CD4-positive, alpha-beta T cell treated with Interferon alpha-2 for 1 hour (primary cell): ENCODE measurements at places on chromosomes 4 and X.

DNA sequence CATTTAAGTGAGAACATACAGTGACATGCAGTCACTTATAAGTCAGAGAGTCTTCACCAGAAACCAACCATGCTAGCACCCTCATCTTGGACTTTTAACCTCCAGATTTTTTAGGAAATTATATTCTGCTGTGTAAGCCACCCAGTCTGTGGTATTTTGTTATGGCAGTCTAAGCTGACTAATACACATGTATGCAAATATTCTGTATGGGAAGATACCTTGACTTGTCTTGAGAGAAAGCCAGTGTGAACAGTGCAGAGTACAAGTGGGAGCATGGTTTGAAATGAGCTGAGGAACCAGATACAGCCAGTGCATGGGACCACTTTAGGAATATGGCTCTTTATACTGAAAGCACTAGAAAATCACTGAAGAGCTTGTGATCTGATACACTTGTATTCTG is 110.4 kb upstream of the MAP9 start:
- no peak for DNase-seq

DNA sequence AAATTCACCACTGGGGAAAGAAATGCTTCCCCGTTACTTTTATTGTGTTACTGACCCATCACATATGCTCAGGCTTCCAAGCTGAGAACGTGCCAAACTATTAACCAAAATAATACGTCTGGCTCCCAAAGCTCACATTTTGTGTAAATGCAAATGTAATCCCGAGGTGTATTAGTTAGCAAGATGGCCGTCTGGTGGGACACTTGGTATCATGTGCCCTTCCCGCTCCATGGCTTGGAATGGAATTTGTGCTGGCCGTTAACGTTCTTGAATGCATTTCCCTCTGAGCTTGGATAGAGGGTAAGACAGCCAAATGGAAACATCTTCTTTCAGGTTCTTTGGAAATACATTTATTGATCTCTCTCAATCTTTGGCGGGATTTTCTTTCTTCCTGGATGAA is 105.0 kb downstream of the MFAP3L start:
- no peak for DNase-seq

GRCh38 chr4:175929441-175929840 is 117.4 kb upstream of the GPM6A start:
- DNase-seq = no peak

GRCh38 chr4:137076908-137077307 is 455.4 kb downstream of the PCDH18 start:
- no peak for DNase-seq
